Brain (organoid and tissue), 16 donors: ENCODE measurements at places on chromosomes 13 and 19.

DNA sequence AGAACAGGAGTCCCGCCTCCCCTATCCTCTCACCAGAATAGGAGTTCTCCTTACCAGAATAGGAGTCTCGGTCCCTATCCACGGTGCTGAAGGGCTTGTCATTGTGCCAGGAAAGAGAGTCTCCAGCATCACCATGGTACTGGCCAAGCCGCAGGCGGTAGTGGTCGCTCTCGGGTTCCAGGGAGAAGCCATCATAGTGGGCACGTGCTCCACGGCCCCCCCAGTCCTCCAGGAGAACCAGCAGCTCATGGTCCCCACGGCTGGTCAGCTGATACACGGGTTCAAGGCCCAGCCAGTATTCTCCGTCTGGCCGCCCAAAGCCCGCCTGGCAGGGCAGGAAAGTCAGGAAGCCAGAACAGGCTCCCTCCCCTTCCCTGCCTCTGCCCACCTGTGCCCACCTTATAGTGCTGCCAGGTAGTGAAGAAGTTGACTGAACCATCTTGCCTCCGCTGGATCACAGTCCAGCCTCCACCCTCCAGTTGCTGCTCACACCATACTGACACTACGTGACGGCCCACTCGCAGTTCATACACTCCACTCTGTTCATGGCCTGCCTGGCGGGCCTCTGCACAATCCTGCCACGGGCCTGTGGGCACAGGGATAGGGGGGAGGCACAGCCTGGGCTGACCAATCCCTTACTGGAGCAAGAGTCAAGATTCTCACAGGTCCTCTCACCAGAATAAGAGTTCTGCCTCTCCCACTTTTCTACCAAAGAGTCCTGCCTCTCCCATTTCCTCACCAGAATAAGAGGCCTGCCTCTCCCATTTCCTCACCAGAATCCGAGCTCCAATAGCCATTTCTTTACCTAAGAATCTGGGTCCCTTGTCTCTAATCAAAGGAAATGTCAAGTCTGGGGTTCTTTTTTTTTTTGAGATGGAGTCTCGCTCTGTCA, 7.4 kb downstream of the SHFL start:
- no peak for DNase-seq

- no peak for DNase-seq
These were observed 220.3 kb downstream of the KLF12 start for GRCh38 chr13:73913751-73914518.

GRCh38 chr19:52635786-52636570, 2.2 kb downstream of the ZNF83 start:
- no peak for DNase-seq

GRCh38 chr13:113155201-113155600, 3.2 kb upstream of the PROZ start:
- DNase-seq, result no peak

DNA sequence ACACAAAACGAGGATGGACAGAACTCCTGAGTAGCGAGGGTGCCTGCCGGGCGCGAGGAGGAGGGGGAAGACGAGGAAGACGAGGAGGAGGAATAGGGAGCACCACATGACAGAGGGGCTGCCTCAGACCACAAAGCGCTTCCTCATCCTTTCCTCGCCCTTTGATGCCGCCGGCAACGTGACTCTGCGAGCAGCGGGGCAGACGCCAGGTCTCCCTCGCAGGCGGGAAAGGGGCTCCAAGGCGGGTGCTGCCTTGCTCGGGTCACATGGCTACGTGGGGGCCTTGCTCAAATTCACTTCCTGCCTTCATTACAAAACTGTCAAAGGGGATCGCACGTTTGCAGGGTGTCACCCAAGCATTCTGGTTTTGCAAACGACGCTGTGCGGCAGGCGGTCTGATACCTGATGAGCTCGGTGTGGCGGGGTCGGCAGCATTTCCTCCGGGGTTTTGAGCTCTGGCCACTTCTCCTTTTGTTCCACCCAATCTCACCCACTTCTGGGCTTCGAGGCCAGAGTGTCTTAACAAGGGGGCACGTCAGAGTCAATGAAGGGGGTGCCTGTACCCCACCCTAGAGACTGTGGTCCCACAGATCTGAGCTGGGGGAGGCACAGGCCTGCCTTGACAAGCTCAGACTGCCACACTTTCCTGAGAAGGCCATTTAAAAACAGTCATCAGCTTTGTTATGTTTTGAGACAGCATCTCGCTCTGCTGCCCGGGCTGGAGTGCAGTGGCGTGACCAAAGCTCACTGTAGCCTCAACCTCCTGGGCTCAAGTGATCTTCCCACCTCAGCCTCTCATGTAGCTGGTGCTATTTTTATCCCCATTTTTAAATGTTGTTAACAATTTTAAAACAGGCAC, 14.9 kb downstream of the MAP2K2 start:
- DNase-seq, result no peak

DNA sequence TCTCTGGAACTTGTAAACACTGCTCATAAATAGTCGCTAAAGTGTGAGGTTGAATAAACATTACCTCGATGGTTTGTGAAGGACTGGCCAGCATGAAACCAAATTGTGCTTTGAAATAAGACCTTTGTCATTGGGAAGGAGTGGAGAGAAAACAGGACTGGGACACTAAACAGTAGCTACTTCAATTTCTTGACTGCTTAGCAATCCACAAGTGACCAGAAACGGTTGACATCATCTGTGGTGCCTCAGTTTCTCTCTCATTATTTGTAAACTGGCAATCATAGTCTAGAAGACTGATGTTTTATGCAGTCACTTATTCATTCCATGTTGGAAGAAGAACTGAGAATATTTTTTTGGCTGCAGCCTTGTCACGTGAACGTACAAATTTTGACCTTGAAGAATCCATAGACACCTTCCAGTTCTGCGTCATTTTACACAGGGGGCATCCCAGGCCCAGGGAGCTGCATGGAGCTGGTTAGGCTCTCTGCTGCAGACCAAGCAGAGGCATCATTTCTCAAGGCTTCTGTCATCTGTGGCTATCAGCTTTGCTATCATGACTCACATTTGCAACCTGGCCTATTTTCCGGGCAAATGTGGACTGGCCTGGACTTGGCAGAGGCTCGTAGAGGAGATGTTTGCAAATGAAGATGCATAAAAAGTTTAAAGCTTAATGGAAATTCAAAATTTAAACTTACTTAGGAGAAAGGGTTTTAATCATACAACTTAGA, 391.8 kb downstream of the FGF9 start:
- no peak for DNase-seq

GRCh38 chr13:100493418-100493817, 95.2 kb downstream of the GGACT start:
- no peak for DNase-seq

DNA sequence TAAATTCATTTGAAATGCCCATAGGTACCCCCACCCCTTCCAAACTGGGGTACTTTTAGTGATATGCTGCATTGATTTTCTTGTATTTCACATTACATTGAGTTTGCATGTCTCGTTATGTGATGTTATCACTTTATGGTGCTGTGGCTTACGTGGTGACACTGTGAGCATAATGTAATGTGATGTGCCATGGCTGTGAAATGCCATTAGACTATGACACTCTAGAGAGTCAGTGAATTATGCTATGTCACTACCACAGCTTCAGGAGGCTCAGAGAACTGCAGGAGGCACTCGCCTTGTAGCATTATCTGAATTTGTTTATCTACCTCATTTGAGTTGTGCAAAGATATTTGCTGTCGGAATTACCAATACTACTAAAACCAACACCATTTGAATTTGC, 590.1 kb upstream of the SLC10A2 start:
- peak; percentile 41 for DNase-seq

- peak; percentile 20 for DNase-seq
These were observed 79.7 kb downstream of the TSHZ3 start for GRCh38 chr19:31269425-31270127.

GRCh38 chr13:23918208-23918607, 20.9 kb upstream of the C1QTNF9B start:
- DNase-seq, result no peak

DNA sequence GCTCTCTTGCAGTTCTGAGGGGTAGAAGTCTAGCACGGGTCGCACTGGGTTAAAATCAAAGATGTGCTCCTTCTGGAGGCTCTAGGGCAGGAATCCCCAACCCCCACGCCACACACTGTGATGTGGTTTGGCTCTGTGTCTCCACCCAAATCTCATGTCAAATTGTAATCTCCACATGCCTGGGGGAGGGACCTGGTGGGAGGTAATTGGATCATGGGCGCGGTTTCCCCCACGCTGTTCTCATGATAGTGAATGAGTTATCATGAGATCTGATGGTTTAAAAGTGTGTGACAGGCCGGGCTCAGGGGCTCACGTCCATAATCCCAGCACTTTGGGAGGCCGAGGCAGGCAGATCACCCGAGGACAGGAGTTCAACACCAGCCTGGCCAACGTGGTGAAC, 26.6 kb upstream of the CALM3 start:
- no peak for DNase-seq

GRCh38 chr13:23322353-23323336, 110.9 kb downstream of the SACS start:
- no peak for DNase-seq

- DNase-seq, result no peak
These were observed 11.8 kb upstream of the CEACAM4 start for GRCh38 chr19:41638641-41639081.

- no peak for DNase-seq
These were observed 8.0 kb downstream of the MBD3 start for GRCh38 chr19:1584500-1585242.

GRCh38 chr13:98466634-98467236, 110.2 kb downstream of the STK24 start:
- no peak for DNase-seq

- no peak for DNase-seq
These were observed 4.0 kb downstream of the KLK7 start for GRCh38 chr19:50979758-50980157.

DNA sequence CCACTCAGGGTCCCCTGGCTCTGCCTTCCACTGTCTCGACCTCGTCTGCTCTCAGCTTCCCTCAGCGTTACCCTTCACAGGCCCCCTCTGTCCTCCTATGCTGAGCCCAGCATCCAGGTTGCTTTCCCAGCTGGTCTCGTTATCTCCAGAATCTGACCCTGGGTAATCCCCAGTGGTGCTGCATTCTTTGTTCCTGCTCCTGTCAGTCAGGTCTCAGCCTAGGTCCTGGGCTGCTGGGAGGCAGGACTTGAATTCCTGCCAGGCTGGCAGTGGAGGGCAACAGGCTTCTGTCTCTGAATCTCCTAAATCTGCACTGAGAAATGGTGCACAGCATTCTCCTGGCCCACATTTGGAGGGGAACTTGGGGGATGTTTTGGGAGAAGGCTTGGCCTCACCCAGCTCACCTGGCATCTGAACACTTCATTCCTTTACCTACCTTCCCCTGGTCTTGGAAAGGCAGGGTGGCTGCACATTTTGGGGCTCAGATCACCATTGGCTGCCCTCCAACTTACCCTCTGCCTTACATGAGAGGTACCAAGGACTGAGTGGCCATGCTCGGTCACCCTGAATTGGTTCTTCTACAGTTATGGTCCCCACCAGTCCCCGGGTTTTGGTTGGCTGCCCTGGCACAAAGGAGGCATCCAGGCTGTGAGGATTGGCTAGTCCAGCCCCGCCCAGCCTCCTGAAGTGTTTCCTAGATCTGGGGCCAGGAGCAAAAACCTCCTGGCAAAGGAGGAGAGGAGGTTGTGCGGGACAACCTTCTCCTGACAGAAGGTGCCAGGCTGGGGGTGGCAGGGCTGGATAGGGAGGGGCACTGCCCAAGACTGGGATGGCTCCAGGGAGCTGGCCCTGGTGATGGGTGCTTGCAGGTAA, at the start of gene CYP4F8:
CYP4F8 (plus strand) TSS at position 712 of the 873 bp plus-strand sequence. CDS start 399 bp downstream, outside the sequence.
- no peak for DNase-seq

GRCh38 chr13:105848494-105848893, 687.0 kb downstream of the EFNB2 start:
- DNase-seq, result peak; percentile 33

GRCh38 chr13:113962975-113963374, 10.9 kb downstream of the C13orf46 start:
- DNase-seq, result no peak

DNA sequence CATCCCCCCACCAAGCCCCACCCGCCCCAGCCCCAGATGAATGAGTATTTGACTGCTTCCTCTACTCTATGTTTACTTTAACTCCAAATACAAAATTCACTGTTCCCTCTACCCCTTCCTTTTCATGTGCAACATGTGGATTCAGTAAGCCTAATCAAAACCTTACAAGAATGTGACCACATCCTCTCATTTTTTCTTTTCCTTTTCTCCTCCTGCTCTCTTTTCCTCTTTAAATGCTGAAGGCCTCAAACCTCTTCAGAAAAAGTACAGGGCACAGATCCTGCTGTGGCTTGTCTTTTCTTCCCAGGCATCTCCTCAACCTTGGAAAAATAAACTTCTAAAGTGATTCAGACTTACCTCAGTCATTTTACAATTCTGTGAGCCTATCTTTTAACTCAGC, 119.0 kb downstream of the MYCBP2 start:
- DNase-seq, result no peak

DNA sequence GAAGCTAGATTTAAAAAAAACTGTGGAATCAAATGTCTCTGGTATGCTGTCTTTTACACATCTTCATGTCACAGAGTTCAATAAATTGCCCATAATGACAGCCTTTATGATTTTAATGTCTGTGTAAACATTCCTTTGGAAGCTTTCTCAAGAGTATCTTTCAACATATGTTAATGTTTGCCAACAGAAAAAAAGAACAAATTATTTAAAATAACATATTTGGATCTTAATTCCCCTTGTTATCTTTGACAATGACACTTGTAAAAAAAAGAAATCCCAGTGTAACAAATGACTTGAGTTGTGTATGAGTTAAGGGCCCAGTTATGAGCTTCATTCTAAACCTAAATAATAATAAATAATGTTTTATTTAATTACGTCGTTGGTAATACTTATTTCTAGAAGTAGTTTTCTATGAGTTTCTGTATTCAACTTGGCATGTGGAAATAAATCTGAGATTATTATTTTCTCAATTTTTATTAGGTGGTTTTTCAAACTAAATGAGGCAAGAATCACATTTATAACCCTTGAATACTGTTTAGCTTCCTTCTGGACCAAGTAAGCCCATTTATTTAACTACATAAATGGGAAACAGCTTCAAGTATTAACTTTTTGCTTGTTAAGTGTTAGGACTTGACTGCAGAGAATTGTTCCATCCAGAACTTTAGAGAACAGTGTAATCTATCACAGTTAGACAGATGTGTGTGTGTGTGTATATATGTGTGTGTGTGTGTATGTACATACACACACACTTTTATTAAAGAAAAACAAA, 182.1 kb downstream of the POSTN start:
- DNase-seq, result no peak

GRCh38 chr19:32691952-32692726, 518 bp downstream of the NUDT19 start:
- peak; percentile 58 for DNase-seq

- DNase-seq, result no peak
These were observed 23.1 kb upstream of the SACS start for GRCh38 chr13:23456437-23457210.
